Vein endothelial cell (primary cell): ENCODE measurements at places on chromosomes 6 and 20. TPM values are rescaled to one million over a fixed set of nuclear protein-coding genes. Genes with fewer than 3 reads are reported as not detected.

Gene CRISP1
- total RNA-seq, result not detected in 2 replicates

Gene BMP7
- not detected in 2 replicates for total RNA-seq

Gene RBPJL
- total RNA-seq, result not detected in 2 replicates

Gene ULBP3
- 20.1 and 24.8 TPM in 2 replicates for total RNA-seq

Gene SDCBP2
- 4.9 and 6.2 TPM in 2 replicates for total RNA-seq

Gene KIF6
- not detected in 2 replicates for total RNA-seq

Gene NOTCH4
- total RNA-seq, result 53.6 and 68.6 TPM in 2 replicates
